ENCODE measurements at places on chromosomes 5 and 9.
A peak's percentile ranks its signal among the peaks of the same experiment; 100 is the strongest.

DNA sequence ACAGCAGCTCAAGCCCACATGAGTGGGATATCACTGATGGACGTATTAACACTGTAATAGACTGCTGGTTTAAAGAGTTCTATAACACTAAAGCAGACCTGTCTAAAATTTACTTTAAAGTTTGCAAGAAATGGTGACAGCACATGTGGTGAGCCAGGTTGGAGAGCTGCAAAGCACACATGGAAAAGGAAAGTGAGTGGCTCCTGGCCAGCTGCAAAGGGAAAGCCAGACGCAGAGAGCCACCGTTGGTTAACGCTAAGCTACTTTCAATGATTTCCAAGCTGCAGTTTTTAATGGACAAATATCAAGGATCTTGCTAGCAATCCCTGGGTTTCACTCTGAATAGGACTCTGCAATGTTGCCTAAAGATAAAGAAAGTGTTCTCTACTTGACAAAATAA is 89.9 kb downstream of the CTNND2 start:
- DNase-seq: no peak

- DNase-seq: no peak
Measured at GRCh38 chr5:157345067-157345466, 79.1 kb downstream of the CYFIP2 start.

- no peak for DNase-seq
Measured at GRCh38 chr9:84978661-84979060, 309.1 kb downstream of the NTRK2 start.

- DNase-seq: peak; percentile 18
Measured at GRCh38 chr5:120447706-120448239, 16.3 kb upstream of the PRR16 start.

DNA sequence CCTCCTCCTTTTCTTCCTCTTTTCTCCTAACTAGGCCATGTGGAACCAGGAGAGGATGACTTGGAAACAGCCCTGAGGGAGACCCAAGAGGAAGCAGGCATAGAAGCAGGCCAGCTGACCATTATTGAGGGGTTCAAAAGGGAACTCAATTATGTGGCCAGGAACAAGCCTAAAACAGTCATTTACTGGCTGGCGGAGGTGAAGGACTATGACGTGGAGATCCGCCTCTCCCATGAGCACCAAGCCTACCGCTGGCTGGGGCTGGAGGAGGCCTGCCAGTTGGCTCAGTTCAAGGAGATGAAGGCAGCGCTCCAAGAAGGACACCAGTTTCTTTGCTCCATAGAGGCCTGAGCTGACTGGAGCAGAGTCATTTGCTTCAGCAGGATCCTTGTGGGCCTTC is 13.7 kb downstream of the NUDT2 start:
- DNase-seq: no peak

DNA sequence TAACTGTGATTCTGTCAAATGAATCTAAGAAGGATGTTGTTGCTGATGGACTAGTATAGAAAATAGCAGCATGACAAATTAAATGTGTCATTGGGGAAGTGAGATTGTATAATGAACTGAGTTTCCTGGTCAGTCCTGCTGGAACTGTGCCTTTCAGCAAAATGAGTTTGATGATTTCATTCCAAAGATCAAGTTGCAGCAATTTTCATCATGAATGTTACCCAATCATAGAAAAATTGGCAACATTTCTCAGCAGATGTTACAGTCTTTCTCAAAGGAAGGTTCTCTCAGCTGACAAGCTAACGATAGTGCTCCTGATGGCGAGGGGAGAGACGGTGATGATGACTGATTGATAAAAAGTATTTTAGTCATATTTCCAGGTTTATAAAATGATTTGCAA is 10.7 kb downstream of the PCDHAC2 start:
- DNase-seq: no peak

DNA sequence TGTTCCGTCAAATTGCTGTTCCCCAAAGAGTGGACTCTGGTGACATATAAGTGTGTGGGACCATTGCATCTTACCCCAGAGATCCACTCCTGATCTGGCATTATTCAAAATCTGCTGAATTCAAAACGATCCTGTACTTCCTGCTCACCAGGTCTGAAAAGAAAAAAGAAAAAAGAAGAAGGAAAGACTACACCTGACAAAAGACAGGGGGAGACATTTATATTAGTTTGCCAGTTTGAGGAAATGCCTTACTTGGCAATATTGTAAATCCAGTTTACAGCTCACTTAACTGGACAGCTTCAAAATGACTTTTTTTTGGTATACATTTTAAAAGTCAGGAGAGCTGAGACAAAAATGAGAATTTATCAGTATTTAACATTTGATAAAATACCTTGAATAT is 15.0 kb upstream of the GRHPR start:
- DNase-seq: no peak

DNA sequence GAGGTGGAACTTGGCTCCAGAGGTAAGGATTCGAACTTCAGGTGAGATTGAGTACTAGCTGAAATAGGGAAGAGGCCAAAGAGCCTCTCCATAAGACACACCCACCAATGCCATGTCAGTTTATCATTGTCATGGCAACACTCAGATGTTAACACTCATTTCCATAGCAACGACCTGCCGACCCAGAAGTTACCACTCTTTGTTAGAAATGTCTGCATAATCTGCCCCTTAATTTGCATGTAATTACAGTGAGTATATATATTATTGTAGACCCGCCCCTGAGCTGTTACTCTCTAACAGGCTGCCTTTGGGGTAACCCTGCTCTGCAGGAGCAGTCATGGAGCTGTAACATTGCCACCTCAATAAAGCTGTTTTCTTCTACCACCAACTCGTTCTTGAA is 10.2 kb upstream of the NTRK2 start:
- DNase-seq: no peak

- DNase-seq: no peak
Measured at GRCh38 chr5:157924931-157925729, 66.2 kb upstream of the CLINT1 start.

- no peak for DNase-seq
Measured at GRCh38 chr9:18463991-18464390, 10.0 kb upstream of the ADAMTSL1 start.

DNA sequence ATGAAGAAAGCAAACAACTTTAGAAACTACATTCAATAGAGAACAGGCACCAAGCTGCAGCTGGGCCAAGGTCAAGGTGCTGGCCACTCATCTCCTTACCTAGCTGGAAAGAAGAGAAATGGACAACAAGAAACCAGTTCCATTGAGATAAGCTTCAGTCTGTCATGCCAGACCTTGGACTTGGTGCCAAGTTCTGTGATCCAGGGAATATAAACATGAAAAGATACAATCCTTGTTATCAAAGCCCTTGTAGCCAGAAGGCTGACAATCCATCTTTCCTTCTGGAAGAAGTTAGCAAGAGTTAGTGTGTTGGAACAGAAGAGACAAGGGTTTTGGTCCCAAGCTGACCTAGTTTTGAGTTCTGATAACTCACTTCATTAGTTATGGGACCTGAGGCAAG is 227.5 kb downstream of the ACTL7B start:
- no peak for DNase-seq

GRCh38 chr9:116897201-116897600 is 210.1 kb downstream of the TRIM32 start:
- no peak for DNase-seq

GRCh38 chr9:69673311-69673640 is 1.1 kb upstream of the APBA1 start:
- DNase-seq: no peak

GRCh38 chr5:62043289-62044280 is 262.4 kb upstream of the KIF2A start:
- no peak for DNase-seq

DNA sequence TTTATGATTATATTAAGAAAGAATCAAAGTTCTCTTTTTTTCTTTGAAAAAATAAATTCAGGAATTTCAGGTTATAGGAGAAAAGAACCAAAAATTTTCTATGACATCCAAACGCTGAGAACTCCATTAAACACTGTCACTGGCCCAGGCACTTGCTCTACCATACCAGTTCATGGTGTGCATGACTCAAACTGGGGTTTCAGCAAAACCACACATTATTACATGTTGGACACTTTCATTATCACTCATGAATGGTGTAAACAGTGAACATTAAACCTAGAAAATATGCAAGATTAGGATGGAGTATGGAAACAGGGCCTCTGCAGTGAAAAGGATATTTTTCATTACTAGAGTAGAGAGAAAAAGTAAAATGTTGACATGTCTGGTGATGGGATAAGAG is 369.9 kb upstream of the FAM174A start:
- DNase-seq: no peak

DNA sequence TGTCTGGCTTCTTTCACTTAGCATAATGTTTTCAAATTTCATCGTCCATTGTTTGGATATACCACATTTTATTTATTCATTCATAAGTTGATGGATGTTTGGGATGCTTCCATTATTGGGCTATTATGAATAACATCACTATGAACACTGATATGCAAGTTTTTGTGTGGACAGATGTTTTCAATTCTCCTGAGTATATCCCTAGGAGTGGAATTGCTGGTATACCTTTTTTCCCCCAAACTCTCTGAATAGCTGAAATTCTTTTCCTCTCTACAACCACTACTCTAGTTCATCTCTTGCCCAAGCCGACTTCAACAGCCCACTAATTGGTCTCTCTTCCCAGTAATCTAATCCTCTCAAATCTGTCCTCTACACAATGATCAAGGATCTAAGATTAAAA is 4.7 kb upstream of the ZFR start:
- no peak for DNase-seq

- no peak for DNase-seq
Measured at GRCh38 chr9:134463280-134463679, 137.0 kb downstream of the RXRA start.

DNA sequence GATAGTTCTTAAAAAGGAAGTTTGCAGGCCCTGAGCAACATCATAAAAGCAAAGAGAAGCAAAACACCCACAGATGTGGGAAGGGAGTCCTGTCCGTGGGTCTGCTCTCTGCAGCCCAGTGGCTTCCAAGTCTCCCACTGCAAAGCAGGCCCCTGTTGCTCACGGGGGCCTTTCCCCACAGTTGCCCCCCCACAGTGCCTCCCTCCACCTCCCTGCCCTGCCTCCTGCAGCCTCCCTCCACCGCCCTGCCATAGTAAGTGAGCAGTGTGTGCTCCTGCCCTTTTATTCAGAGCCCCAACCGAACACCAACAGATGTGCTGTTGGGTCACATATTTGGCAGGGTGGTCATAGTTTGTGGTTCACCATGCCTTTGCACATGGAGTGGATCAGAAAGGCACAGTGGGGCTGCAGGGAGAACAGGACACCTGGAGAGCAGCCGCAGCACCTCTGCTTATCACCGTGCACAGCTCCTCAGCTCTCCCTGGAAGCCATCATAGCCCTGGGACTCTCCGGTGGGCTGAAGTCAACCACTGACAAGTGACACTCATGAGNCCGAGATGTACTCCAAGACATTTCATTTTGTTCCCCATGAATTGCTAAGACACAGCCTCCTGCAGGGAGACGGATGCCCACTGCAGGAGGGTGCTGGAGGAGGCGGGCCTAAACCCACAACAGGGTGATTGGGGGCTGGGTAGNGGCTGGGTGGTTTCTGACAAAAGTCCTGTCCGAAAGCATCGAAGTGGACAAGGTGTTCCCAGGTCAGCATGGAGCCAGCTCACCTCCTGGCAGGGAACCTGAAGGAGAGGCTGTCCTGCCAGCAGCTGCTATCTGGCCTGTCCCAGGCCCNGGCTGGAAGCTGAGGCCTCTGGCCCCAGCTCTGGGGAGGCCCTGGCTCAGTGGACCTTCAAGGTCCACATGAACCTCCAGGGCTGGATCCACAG is 278.9 kb downstream of the GADD45G start:
- no peak for DNase-seq
